T47D (cell line): ENCODE measurements at places on chromosomes 11 and 22.

GRCh38 chr11:88293931-88294330, 43.6 kb downstream of the CTSC start:
- no peak for DNase-seq

GRCh38 chr22:41935015-41935351, 8.4 kb upstream of the TNFRSF13C start:
- no peak for DNase-seq

DNA sequence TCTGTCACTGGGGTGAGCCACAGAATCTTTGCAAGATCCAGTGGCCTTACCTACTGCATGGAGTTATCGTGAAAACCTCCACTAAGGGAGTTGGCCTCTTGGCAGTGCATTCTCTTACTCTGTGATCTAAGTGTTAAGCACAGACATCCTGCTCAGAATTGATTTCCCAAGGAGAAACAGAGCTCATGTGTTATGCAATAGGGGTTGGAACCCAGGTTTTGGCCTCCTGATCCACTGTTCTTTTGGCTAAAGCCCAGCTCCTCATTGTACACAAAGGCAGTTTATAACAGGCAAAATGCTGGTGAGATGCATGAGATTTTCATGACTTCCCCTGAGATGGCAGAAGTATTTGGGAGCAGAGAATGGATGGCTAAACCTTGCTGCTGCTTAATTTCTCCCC, 11.8 kb downstream of the DTX4 start:
- DNase-seq = no peak

- no peak for DNase-seq
Measured at GRCh38 chr22:42074132-42074811, at the start of gene PHETA2. Gene PHETA2 (plus strand): TSS chr22:42074248. CDS start chr22:42077294, 3,046 bp downstream.

- no peak for DNase-seq
Measured at GRCh38 chr22:20639750-20640149, 132.3 kb downstream of the MED15 start.

GRCh38 chr22:49951000-49951677, 9.4 kb upstream of the PIM3 start:
- peak; percentile 73 for DNase-seq

DNA sequence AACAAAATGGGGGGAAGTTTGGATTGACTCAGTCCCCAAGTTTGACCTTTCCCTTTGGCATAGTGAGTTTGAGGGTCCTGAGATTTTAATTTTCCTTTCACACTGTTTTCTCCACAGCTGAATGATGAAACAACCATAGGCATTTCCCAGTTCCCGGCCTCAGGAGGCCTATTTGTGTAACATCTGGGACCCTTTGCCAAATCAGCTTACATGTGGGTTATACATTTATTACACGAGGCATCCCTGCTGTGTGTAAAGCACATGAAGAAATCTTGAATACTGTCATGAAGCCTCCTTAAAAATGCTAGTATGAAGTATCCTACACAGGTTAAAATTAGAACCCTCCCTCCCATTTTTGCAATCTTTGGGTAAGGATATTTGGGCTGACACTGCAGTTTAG, 44.6 kb upstream of the SPON1 start:
- no peak for DNase-seq

DNA sequence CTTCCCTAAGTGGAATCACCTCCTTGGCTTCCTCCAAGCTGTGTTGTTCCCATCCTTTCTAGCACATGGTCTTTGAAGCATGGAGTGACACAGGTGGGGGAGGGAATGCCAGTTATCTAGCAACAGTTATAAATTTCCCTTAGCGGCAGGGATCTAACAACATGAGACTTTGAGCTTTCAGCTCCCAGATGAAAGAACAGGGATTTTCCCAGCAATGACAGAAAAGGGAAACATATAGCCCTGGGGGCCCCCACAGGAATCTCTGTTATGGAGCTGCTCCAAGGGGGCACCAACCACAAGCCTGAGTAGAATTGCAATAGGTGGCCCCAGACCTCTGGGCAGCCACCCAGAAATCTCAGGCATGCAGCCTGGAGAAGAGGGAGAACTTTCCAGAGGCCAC, 163.0 kb downstream of the GRIK4 start:
- no peak for DNase-seq

- no peak for DNase-seq
Measured at GRCh38 chr22:41821471-41822316, 11.2 kb upstream of the SREBF2 start.

GRCh38 chr22:42368379-42369249, 63.6 kb downstream of the NFAM1 start:
- DNase-seq = no peak

DNA sequence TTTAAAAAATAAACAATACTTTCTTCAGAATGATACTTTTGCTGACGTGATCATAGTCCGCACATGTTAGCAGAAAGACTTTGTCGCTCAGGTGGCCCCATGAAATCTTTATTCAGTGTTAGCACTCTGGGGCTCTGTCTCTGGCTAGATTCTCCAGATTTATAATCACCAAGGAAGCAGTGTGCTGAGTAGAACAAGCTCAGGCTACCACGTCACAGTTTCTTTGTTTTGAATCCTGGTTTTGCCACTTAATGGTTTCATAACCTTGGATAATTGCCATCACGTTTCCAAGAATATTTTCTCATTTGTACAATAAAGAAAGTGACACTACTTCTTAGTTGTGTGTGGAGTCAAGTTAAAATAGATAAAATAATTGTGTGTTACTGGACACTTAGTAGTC, 3.9 kb upstream of the MUC15 start:
- no peak for DNase-seq

GRCh38 chr22:43222262-43222661, 35.3 kb upstream of the TTLL12 start:
- DNase-seq = no peak

- no peak for DNase-seq
Measured at GRCh38 chr11:34346551-34346950, 11.3 kb downstream of the ABTB2 start.

GRCh38 chr11:19719960-19720359, 7.3 kb downstream of the NAV2 start:
- no peak for DNase-seq

DNA sequence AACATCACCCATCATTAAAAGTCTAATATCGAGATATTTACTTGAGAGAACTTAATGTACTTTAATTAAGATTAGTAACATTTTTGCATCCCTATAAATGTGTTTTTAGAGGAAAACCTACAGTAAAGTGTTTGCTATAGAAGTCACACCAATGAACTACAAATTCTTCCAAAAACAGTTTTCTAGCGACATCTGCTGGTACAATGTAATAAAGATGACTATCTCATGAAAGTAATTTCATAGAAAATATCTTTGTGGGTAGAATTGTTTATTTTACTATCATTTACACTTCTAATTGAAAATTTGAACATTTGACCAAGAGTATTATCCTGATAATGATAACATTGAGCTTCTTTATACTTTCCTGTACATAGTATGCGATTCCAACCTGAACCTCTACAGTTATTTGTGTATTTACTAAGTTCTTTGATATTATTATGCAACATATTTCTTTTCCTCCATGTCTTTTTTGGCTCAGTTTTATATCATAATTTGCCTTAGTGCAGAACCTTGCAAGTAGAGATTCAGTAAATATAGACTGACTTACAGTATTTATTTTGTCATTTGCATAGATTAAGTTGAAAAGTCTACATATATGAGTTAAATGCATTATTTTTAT, 252.7 kb downstream of the TMEM135 start:
- peak; percentile 84 for DNase-seq

GRCh38 chr11:1877211-1878136, 14.2 kb downstream of the PRR33 start:
- DNase-seq = no peak

DNA sequence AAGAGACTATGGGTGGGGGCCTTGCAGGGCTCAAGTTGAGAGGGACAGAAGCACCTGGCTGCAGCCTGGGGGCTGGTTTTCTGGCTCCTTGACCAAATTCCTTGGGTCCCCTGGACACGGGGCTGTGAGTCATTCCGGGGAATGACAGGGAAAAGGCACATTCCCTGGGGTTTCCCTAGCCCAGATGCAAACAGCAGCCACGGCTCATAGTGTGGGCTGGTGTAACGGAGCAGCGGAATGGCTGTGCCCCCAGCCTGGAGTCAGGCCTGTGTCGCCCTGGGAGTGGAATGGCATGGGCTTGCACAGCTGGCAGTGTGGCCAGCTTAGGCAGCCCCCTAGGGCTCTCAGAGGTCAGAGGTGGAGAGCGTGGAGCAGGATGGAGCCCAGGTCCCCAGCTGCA, 77.6 kb upstream of the KCNQ1OT1 start:
- no peak for DNase-seq

DNA sequence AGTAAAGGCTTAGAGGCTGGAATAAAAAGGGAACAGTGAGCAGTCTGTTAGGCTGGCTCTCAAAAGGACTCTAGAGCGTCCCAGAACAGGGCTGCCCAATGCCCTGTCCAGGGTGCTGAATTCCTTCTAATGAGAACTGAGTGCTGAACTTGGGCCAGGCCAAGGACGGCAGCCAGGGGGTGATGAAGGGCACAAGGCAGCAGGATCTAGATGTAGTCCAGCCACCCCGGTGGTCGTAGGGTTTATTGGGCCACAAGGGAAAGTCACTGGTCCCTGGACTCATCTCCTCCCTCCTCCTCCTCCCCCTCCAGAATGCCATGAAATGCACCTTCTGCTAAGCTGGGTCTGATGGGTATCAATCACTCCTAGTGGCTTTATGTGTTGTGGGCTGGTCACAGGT, 19.2 kb downstream of the NPTXR start:
- DNase-seq = peak; percentile 84

GRCh38 chr11:133981156-133981555, 24.4 kb upstream of the IGSF9B start:
- no peak for DNase-seq

GRCh38 chr11:18599739-18600230, at the start of gene MISFA:
Gene MISFA (plus strand): TSS chr11:18599789. CDS start chr11:18599929, 140 bp downstream.
- no peak for DNase-seq

GRCh38 chr11:88522624-88523385, 185.3 kb upstream of the CTSC start:
- DNase-seq = no peak

- no peak for DNase-seq
Measured at GRCh38 chr11:104594228-104594958, 303.9 kb downstream of the CASP12 start.

DNA sequence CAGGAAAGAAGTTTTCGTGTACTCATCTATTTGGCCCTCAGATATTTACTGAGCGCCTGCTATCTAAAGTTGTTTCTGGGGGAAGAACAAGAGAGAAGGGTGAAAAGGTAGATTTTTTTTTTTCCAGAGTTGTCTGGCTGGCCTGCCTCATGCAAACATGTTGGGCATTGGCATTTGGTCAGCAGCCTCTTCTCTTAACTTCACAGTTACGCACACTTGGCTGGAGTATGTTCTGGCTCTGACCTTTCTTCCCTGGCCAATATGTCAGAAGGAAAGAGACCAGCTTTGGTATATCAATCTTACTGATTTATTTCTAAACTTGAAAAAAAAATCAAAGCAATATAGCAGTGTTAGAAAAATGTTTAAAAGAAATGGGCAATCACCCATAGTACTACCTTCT, 54.2 kb upstream of the GRAMD1B start:
- no peak for DNase-seq

DNA sequence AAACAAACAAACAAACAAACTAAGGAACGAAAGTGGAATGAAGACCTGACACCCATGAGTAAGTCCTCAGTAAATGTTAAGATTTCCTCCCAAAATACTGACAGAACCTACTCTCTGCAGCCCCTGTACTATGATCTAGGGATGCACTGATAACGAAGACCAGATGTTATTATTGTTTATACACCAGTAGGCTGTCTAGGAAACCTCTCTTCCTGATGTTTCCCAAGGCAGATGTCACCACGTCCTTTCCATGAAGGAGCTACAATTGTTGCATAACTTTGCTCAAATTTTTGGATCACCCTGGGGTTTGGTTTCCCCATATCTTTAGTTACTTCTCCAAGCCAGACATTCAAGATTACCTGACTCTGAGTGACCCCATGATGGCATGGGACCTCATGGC, 340.7 kb downstream of the MIAT start:
- DNase-seq = no peak

DNA sequence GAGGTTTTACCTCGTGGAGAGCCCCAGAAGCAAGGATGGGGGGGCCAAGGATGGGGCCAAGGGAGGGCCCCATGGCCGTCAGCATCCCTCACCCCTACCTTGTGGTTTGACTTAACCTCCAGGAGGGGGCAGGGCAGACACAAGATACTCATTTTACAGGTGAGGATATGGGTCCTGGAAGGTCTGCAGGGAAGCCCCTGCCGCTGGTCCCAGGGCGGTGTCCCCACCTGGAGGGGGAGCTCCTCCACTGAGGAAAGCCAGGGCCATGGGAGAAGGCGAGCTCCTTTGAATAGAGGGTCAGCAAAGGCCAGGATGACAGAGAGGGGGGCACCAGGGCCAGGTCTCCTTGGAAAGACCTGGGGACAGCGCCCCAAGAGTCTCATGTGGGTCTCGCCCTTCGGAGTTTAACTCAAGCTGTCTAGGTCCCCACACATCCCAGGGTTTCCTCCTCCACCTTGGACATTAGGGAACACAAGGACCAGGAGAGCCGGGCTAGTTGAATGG, 5.9 kb upstream of the ADORA2A start:
- DNase-seq = peak; percentile 34

- DNase-seq = no peak
Measured at GRCh38 chr22:38699143-38699542, 1.6 kb downstream of the JOSD1 start.

DNA sequence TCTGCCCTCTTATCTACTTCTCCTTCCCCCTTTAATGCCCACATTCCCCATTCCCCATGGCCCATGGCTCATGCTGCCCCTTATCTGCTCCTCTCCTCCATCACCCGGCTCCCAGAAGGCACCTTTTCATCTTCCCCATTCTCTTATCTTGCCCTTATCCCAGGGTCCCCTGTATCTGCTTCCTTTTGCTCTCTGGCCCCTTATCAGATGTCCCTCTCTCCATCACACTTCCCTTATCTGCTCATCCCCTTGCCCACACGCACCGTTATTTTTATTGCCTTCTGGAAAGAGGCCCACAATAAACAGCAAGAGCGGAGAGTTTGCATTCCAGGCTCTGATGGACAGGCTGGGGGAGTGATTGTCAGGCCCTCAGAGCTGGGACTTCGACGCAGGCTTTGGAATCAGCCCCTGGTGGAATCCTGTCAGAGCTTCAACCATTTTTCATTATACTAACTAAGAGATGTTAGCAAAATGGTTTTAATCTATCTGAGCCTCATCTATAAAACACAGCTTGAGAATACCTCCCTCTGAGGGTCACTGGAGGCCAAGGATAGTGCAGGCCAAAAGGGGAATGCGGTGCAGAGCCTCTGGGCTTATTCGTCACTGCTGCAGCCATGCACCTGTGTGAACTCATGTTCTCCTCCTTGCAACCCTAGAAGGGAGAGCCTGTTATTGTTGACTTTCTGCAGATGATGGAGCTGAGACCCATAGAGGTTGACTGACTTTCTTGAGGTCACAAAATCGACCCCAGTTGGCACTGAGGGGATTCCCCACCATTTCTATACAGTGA, 37.0 kb upstream of the LRRC55 start:
- no peak for DNase-seq

DNA sequence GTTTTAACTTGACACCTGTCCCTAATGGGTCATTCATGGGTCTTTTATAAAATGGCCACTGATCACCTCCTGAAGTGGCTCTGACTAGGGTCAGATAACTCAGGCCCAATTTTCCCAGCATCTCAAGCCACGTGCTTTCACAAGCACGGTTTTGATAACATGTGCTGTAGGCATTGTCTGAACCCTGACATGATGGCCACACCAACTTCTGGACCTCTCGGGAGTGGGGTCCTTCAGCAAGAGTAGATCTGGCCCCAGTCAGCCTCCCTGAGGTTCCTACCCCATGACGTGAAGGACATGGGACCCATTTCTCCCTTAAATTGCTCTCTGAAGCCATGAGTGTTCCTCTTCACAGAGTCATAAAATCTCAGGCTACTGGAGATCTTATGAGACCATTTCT, 60.4 kb upstream of the CCND1 start:
- DNase-seq = no peak
